ENCODE measurements at places on chromosomes 1 and 21.

DNA sequence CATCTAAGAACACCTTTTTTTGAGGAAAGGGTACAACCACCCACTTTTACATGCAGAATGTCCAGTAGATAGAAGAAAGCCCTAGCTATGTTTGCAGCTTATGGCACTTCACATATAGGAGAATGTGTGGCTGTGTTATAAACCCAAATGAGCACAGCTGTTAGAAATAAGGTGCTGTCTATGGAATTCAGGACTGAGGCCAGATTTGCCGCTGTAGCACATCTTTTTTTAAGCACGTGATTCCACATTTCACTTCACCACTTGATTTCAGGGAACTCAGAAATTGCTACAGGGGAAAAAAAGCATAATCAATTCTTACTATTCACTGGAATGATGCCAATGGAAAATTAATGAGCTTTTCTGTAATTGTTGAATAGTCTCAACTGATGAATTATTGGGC is 147.2 kb upstream of the ADAMTS5 start:
- DNase-seq, result no peak

- no peak for DNase-seq
Observed at GRCh38 chr1:18962855-18963737, 6.6 kb upstream of the IFFO2 start.

GRCh38 chr21:28436286-28436932 is 556.3 kb downstream of the LTN1 start:
- DNase-seq, result peak; percentile 81

- peak; percentile 48 for DNase-seq
Observed at GRCh38 chr1:8259498-8260290, 58.2 kb upstream of the SLC45A1 start.

DNA sequence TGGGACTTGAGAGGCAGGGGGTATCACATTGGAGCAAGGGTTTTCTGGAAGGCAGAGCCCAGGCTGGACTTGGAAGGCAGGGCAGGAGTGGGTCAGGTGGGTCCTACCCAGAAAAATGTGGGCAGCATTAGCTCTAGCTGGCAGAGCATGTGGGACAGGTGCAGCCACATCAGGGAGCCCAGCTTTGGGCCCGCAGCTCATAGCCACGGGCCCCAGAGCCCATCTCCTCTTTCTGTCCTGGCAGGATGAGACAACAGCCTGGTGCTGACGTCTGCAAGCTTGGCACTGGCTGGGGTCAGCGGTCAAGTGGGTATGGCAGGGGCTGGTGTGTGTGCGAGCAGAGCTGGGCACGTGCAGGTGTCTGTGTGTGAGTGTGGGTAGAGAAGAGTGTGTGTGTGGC is 154.7 kb downstream of the GRIK3 start:
- DNase-seq, result no peak

GRCh38 chr1:50237056-50237455 is 128.3 kb downstream of the ELAVL4 start:
- DNase-seq, result no peak

- DNase-seq, result peak; percentile 19
Observed at GRCh38 chr1:65247419-65248359, 61.7 kb upstream of the DNAJC6 start.

DNA sequence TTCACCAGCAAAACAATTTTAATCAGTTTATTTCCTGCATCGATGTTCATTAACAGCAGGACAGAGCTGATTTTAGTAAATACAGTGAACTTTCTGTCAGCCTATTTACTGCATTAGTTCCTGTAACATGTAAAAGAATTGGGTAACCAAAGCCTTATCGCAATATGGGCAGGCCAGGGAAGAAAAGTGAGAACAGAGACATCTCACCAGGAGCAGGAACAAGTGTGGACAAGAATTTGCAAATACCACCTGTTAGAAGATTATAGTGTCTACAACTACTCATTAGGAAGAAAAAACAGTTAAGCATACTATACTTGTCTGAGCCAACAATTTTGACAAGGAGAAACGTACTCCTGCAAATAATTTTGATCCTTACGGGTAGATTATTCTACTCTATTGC is 1293.9 kb downstream of the PLA2G4A start:
- DNase-seq, result no peak

DNA sequence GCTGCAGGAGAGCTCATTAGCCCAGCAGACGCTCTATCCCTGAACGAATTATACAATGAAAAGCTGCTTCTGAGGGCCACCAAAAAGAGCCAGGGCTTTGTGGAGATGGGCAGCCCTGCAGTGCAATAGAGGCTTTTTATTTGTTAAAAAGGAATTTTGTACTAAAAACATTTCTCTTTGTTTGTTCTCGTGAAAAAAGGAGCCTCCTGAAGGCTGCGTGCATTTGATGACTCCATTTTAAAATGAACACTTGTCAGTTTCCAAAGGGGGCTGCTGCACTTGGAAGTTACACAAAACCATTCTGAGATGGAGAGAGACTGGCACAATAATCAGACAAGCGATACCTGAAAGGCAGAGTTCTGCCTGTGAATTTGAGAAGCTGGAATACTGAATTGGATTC is 202.8 kb downstream of the NTNG1 start:
- DNase-seq, result no peak

- no peak for DNase-seq
Observed at GRCh38 chr1:203026666-203027663, 674 bp downstream of the PPFIA4 start.

DNA sequence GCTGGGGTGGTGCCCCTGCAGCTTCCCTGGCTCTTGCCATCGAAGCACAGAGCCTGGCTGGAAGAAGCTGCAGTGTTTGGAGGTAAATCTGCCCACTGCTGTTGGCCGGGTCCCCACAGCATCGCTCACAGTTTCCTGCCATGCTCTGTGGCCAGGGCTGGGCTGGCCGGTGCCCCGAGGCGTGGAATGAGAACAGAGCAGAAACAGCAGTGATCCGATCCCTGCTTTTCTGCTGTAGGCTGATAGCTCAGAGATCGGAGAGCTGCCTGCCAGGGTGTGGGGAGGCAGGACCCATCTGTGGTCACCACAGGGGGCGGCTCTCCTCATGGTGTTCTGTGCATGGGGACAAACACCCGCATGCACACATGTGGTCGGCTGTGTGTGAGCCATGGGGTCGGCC is 11.5 kb downstream of the SLC45A1 start:
- DNase-seq, result no peak

- DNase-seq, result no peak
Observed at GRCh38 chr1:6353619-6353954, 40.0 kb downstream of the ACOT7 start.

- no peak for DNase-seq
Observed at GRCh38 chr1:236261898-236262297, 19.9 kb downstream of the ERO1B start.

DNA sequence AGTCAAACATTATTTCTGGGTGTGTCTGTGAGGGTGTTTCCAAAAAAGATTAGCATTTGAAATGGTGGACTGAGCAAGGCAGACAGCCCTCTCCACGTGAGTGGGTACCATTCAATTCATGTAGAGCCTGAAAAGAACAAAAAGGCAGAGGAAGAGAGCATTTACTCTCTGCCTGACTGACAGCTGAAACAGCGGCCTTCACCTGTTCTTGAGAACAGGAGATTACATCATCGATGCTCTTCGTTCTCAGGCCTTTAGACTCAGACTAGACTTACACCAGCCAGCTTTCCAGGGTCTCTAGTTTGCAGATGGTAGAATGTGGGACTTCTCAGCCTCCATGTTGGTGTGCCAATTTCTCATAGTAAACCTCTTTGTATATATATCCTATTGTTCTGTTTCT is 302.3 kb downstream of the BACH1 start:
- no peak for DNase-seq

DNA sequence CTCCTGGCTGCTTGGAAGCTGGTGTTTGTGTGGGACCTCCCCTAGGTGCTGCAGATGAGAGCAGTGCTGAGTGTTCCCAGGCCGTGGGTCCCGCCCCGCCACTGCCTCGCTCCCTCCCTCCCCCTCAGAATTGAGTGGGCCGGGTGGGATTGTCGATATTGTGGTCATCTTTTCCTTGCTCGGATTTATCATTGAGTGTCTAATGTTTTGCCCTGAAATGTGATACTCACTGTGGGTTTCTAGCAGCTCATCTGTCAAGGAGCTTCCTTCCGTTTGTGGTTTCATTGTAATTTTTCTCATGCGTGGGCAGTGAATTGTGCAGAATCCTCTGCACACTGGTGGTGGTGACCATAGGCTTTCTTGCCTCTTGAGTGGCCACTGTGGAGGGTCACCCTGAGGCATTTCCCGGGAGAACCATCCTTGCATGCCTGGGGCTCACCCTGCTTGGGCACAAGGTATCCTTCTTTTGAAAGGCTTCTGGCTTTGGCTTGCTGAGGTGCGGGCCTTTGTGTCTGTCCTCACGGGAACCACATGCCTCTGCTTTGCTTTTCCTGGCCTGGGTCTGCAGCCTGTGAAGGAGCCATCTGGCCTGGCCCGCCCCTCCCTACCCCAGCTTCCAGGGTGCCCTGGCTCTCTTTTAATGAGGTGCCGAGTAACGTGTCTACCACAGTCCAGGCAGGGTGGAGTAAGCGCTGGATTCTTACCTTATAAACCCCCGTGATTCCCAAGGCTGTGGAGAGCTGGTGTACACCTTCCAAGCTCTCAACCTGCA is 25.6 kb downstream of the SLX9 start:
- DNase-seq, result no peak

DNA sequence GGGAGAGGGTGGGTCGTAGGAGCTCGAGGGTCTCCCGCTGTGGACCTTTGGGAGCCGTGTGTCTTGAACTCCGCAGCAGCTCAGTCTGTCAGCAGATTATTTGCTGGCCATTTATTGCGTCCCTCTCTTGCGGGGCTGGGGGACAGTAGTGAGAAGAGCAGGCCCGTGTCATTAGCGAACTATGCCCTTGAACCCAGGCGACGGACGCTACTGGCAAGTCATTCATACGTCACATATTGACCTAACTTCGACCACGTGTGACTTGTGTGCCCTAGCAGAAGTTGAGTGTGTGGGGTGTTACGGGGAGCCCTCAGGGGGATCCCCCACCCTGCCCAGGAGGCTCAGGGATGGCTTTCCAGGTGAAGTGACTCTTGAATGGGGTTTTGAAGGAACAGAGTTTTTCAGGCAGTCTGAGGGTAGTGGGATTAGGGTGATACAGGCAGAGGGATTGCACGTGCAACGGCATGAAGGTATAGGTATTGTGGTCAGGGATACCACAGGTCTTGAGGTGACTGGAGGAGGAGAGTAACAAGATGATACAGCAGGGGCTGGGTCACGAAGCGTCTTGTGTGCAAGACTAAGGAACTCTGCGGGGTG is 13.0 kb downstream of the RCC1 start:
- no peak for DNase-seq

DNA sequence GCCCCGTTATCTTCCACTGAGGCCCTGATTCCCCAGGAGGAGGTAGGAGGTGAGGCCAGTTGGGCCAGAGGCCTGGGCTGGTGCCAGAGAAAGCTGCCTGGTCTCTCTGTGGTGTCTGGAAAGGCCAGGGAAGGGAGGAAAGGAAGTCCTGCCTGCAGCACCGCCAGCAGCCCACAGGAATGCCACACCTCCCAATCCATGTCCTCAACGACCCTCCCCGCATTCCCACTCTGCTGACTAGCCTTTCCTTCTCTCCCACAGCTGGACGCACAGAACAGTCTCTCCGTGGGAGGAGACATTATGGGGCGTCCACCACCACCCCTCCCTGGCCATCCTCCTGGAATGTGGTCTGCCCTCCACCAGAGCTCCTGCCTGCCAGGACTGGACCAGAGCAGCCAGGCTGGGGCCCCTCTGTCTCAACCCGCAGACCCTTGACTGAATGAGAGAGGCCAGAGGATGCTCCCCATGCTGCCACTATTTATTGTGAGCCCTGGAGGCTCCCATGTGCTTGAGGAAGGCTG is 18.0 kb downstream of the CSF1 start:
- peak; percentile 79 for DNase-seq

- DNase-seq, result no peak
Observed at GRCh38 chr1:45385302-45385701, 45.1 kb upstream of the MUTYH start.

- DNase-seq, result no peak
Observed at GRCh38 chr1:2459757-2460156, 16.3 kb upstream of the PLCH2 start.

DNA sequence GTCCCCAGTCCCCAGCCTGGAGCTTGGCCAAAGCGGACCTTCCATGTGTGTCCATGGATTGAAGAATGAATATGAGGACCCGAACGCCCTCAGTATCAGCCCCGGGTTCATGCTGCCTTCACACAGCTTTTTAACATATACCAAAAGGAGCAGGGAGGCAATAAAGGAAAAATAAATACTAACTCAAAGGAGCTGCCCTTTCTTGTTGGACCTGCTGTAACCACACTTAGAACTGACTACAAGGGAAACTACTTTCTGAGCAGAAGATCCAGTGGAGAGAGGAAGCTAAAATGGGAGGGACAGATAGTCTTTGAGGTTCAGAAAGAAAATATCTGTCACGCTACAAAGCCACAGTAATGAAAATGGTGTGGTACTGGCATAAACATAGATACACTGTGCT is 48.6 kb downstream of the CNN3 start:
- no peak for DNase-seq

DNA sequence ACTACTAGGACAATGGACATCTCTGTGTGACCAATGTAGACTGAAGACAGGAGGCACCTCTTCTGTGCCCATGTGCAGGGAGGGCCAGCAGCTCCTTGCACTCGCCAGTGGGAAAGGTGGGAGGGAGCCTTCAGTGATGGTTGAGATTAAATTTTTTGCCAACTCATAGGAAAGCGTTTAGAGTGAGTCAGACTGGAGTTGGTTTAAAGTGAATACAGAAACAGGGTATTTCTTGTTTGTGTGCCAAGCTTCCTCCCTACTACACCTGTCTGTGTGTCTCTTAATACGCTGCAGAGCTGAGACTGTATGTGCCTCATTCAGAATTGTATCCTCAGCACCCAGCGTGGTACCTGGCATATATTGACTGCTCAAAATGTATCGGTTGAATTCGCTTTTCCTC is 13.5 kb upstream of the COL16A1 start:
- no peak for DNase-seq

- DNase-seq, result no peak
Observed at GRCh38 chr1:198577444-198577843, 37.0 kb upstream of the ATP6V1G3 start.

- no peak for DNase-seq
Observed at GRCh38 chr1:92945748-92946270, 15.5 kb downstream of the DIPK1A start.

DNA sequence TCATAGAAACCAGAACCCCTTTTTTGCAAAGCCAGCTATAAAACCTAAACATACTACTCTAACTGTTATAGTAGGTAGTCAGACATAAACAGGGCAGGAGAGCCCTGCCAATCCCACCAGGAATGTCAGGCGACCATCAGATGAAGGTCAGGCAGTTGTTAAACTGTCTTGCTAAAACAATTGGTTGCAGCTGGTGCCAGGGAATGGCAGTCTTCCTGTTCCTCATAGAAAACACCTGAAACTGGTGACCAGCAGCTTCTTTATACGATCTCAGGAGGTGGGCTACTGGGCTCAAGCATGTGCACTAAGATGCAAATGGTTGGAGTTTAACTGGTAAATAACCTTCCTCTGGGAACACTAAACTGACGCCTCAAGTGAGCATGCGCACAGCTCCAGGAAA is 224.1 kb downstream of the COL11A1 start:
- no peak for DNase-seq

GRCh38 chr21:39153373-39153772 is 29.9 kb downstream of the PSMG1 start:
- DNase-seq, result no peak

- DNase-seq, result no peak
Observed at GRCh38 chr1:160610569-160611242, 31.4 kb upstream of the CD84 start.

- no peak for DNase-seq
Observed at GRCh38 chr21:34363733-34364132, at the start of gene KCNE2. Gene KCNE2, plus strand, starts transcription at chr21:34364006. Its CDS starts 6,473 bp downstream, at chr21:34370479.

- no peak for DNase-seq
Observed at GRCh38 chr1:41811051-41811795, 107.5 kb downstream of the HIVEP3 start.

- DNase-seq, result peak; percentile 84
Observed at GRCh38 chr1:27504588-27505419, 14.8 kb upstream of the WASF2 start.
